Activated T-helper 17 cell treated with anti-CD3 and anti-CD28 coated beads, Interleukin-2, amount 50 U/mL, for 72 hours (primary cell): ENCODE measurements at places on chromosomes 16 and 17. TPM values are rescaled to one million over a fixed set of nuclear protein-coding genes. Genes with fewer than 3 reads are reported as not detected.

DNA sequence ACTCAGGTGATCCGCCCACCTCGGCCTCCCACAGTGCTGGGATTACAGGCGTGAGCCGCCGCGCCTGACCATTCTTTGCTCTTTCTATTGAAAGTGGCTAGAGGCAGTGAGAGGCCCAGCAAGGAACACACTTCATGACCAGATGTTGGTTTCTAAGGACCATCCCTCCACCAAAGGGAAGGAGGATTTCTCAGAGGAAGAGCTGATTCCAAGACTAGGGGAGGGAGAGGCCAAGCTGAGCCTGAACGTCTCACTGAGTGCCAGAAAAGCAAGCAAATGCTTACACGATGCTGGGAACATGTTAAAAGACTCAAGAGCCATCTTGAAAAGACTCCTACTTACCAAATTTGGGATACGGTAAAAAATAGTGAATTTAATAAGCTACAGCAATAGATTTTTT lies 79.2 kb downstream of the MRM3 start:
- no peak overlapping the region for H3K4me3 ChIP-seq
- H3K27me3 ChIP-seq: peaks cover 24% of the 10 kb centered on the region
- H3K4me1 ChIP-seq: no peaks in the 10 kb centered on the region
- ATAC-seq: no peak

DNA sequence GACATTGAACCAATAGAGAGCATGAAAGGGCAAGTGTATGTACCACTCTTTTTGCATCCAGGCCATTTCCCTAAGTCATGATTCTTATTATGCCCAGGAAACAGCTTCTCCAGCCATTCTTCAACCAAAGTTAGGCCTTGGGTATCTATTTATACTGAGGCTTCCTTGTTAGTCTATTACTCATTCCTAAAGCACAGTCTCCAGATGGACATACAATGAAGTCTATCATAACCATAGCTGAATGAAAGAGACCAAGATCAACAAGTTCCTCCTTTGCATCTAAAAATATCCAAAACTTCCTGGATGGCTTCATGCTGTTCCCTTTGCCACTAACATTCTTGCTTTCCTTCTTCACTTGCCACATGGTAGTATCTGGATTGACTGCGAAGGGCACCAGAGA lies 265.9 kb downstream of the CDH8 start:
- no peak for ATAC-seq
- H3K4me1 ChIP-seq: no peaks in the 10 kb centered on the region
- no peaks in the 10 kb centered on the region for H3K36me3 ChIP-seq
- no peak overlapping the region for H3K27ac ChIP-seq

The NQO1 gene
- 22.3 TPM for total RNA-seq

The ASB16 gene
- 0.58 TPM for total RNA-seq
